ENCODE measurements at places on chromosomes 7 and 10.

DNA sequence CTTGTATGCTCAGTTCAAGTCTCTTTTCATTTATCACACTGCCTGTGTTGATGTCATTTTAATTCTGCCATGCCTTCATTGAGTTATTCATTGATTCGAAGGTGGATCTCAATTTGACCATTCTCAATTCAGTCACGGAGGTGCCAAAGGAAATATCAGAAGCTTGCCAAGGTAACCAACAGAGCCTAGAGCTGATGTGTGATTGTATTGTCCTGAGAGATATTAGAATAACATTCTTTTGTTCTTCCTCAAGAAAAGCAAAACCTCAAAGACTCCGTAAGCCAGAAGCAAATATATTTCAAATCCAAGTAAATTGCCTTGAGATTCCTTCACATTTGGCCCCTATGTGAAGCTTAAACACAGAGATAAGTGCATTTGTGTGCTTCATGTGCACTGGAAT is 345.3 kb downstream of the CXCL12 start:
- no peak for DNase-seq

- no peak for DNase-seq
These were observed 47.4 kb upstream of the MACC1 start for GRCh38 chr7:20264623-20265022.

DNA sequence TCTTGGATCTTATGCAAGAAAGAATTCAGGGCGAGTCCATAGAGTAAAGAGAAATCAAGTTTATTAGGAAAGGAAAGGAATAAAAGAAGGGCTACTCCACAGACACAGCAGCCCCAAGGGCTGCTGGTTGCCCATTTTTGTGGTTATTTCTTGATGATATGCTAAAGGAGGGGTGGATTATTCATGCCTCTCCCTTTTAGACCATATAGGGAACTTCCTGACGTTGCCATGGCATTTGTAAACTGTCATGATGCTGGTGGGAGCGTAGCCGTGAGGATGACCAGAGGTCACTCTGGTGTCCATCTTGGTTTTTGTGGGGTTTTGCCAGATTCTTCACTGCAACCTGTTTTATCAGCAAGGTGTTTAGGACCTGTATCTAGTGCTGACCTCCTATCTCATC is 115.4 kb upstream of the CARD11 start:
- no peak for DNase-seq

DNA sequence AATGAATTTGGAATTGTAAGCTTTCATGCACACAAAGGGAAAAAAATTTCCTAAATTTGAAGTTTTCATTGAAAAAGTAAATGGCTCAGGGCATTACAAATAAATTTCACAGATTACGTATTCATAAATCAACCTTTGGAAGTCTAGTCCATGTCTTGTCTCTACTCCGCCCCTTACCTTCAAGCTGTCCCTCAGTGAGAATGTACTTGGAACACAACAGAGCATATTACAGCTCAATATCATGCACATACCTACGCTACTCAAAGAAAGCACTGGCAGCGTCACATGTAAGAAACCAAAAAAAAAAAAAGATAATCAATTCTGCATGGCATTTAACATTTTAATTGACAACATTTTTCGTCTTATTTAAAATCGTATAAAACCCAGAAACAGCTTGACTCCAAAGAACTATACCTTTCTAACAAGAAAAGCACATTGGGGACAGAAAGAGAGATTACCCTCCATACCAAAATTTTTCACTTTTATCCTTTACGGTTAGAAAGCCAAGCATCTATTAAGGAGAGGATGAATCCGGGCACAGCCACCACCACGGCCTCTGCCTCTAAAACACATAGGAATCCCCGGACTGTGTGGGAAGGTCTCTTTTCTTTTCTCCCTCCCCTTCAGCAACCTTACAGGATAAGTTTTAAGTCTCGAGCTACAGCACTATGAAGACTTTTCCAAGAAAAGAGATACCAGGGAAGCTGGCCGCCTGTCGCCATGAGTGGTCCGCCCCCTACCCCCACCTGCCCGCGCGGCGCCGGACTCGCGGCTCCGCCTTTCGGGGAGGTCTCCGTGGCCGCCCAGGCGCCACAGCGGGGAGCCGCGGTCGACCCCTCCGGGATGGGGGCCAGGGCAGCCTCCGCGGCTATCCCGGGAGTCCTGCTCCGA is 1.1 kb downstream of the JMJD1C start:
- no peak for DNase-seq

DNA sequence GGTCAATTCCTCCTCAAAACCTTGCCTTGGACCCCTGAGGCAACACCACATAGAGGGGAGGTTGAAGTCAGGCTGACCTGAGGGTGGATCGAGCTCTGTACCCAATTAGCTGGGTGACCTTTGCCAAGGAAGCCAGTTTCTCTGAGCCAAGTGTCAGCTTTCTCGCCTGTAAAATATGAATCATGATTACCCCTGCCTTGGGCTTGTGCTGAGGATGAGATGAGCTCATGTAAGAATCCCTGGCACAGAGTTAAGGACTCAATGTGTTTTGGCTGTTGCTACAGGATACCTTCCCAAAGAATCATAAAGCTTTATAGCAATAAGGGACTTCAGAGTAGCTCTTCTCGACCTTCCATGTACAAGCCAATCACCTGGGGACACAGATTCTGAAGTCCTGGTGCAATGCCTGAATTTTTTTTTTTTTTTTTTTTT is 43.5 kb upstream of the CACUL1 start:
- no peak for DNase-seq

DNA sequence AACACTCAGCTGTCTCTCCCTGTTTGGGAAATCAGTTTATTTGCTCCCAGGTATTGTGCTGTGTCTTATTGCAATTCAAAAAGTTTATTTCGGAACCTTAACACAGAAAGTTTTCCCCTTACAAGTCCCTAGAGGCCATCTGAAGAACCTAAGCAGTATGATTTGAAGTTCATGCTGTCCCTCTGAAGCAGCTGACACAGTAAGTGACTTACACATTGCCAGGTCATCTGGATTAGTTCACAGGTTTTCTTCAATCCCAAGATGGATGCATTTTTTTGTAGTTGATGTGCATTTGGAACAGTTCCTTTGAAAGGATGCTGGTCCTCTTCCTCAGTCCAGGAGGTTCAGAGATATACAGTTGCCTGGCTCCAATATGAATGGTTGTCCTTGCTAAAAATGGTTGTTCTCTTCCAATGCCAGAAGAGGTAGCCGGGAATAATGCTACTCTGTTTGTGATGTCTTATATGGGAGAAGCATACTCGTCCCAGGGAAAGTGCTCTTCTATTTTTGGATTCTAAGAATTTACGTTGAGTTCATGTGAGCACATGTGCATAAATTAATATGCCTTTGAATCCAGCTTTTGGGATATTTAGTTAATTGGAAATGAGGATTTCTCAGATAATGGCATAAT is 183.5 kb upstream of the PHYHIPL start:
- no peak for DNase-seq

DNA sequence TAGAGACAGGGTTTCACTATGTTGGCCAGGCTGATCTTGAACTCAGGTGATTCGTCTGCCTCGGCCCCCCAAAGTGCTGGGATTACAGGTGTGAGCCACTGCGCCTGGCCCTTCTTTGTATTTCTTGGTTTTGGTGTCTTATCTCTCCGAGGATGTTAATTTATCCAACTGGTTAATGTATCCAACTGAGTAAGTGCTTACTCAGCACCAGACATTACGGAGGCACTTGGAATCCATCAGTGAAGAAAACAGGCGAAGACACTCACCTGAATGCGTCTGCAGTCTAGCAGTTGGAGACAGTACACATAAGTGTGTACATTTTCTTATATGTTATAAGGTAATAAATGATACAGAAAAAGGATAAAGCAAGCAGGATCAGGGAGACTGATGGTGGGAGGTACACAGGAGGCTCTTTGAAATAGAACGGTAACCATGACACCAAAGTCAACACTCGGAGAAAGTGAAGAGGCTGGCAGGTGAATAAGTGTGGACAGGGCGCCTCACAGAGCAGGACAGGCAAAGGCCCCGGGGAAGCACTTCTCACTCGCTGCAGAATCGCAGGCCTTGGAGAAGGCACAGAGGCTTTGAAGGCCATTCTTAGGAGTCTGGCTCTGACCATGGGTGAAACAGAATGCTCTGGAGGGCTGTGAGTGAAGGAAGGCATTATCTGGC is 73.1 kb downstream of the LANCL2 start:
- DNase-seq = no peak

- no peak for DNase-seq
These were observed 83.6 kb upstream of the ABI1 start for GRCh38 chr10:26944261-26944882.

DNA sequence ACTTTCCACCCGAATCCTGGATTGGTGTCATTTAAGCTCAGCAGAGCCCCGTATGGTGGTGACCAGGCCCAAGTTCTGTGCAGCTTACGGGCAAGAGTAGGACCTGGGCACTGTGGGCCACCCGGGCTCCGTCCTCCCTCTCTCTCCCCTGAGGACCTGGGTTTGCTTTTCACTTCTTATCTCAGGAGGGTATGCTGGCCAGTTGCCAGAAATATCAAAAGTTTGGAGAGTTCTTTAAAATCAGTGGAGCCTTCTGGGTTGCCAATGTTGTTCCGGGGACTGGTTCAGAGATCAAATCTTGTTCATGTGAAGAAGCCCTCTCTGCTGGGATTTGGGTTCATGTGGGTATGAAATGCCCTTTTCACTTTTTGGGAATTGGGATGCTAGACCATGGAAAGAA is 145.4 kb downstream of the GRK5 start:
- DNase-seq = no peak

GRCh38 chr7:36910859-36911258 is 186.6 kb upstream of the AOAH start:
- no peak for DNase-seq

DNA sequence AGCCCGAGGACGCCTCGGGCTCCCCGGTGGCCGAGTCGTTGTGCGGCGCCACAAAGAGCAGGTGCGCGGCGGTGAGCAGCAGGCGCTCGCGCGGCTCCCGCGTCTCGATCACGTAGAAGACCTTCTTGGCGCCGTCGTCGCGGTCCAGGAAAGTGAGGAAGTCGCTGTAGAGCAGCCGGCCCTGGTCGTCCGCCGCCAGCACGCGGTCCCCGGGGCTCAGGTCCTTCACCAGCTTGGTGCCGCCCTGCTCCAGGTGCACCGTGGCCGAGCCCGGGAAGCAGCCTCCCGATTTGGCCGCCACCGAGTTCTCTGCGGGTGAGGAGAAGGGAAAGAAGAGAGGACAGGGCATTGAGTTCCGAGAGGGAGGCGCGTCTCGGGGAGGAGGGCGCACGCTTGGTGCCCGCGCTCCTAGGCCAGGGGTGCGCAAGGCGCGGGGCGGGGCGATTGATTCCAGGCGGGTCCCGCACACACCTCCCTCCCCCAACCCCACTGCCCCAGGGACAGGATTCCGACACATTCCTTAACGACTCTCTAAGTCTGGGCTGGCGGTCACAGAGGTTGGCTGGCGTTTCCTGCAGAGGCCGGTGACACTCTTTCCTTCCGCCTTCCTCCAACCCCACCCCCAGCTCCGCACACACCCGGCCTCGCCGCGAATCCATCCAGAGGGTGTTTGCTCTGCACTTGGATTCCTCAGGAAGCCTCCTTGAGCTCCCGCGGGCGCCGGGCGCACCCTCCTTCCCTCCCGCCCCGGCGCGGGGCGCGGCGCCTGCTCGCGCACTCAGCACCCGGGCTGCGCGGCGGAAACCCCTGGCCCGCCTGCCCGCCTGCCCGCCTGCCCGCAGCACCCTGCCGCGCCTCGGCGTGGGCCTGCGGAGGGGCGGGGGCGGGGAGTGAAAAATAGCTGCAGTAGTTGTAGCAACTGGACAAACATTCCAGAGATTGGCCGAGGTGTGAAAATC is 8.6 kb downstream of the SHH start:
- no peak for DNase-seq

GRCh38 chr10:82399850-82400249 is 524.9 kb downstream of the NRG3 start:
- DNase-seq = no peak

GRCh38 chr7:585873-586272 is 66.2 kb upstream of the PDGFA start:
- no peak for DNase-seq

- no peak for DNase-seq
These were observed 68.6 kb upstream of the GDF10 start for GRCh38 chr10:47231414-47231813.

- no peak for DNase-seq
These were observed 71.9 kb downstream of the ELFN1 start for GRCh38 chr7:1741751-1742554.

GRCh38 chr10:86945361-86946212 is 11.8 kb downstream of the MMRN2 start:
- DNase-seq = no peak

DNA sequence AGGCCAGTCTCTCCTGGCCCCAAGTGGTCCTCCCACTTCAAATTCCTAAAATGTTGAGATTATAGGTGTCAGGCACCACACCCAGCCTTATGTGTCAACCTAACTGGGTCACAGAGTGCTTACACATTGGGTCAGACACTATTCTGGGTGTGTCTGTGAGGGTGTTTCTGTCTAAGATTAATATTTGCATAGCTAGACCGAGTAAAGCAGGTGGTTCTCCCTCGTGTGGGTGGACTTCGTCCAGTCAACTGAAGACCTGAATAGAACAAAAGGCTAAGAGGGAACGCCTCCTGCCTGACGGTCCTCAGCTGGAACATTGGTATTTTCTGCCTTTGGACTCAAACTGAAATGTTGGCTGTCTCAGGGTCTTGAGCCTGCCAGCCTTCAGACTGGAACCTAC is 11.5 kb downstream of the PPIF start:
- DNase-seq = no peak

GRCh38 chr10:116704926-116705325 is 37.4 kb downstream of the HSPA12A start:
- no peak for DNase-seq

All from activated T-cell treated with anti-CD3 and anti-CD28 coated beads for 1 hour (primary cell).